ENCODE measurements at places on chromosomes 2 and 18.

DNA sequence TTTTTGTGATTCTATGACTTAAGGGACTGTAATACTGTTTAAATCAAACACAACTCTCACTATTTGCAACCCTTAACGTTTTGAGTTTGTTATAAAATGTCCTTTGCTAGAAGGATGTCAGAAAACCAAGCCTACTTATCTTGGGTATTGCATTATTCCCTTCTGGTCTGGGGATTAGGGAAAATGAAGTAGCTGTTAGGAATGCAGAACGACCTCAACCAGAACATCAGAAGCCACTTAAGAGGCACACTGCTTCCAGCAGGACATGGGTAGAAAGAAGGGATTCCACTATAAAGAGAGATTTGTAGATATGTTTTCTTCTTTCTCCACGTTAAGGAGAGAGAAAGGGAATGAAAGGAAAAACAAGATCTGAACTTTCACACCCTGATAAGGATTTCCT, 101.2 kb downstream of the SETBP1 start:
- no peak overlapping the region for H3K4me3 ChIP-seq
- no peak for DNase-seq
- H3K27ac ChIP-seq = no peak overlapping the region
- H3K36me3 ChIP-seq = no peaks in the 10 kb centered on the region
- H3K4me1 ChIP-seq = peaks cover 33% of the 10 kb centered on the region
- H3K27me3 ChIP-seq = no peaks in the 10 kb centered on the region

DNA sequence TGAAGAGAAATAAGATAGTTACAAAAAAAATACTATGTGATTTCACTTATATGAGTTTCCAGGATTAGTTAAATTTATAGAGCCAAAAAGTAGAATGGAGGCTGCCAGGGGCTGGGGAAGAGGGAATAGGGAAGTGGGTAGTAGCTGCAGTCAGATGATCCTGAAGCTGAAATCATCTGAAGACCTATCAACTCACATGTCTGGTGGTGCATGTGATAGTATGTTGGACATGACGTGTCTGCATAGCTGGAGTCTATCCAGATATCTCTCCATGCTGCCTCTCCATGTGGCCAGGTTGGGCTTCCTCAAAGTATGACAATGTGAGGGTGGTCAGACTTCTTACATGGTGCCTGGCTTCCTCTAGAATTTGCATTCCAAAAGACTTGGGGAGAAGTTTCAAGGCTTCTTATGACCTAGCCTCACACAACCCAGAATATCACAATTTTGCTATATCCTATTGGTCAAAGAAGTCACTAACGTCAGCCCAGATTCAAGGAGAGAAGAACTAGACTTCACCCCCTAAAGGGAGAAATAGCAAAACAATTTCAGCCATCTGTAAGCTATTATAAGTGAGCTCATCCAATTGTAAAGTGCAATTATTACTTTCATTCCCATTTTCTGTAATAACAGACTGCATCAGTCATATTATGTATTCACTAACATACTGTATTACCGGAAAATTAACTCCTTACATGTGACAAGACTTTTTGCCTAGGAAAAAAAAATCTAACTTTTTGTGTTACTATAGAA, 14.0 kb upstream of the ZNF396 start:
- H3K4me3 ChIP-seq = no peak overlapping the region
- H3K27me3 ChIP-seq = no peaks in the 10 kb centered on the region
- H3K4me1 ChIP-seq = no peaks in the 10 kb centered on the region
- DNase-seq = no peak
- no peak overlapping the region for H3K27ac ChIP-seq

GRCh38 chr2:88770016-88770415, 78.5 kb downstream of the RPIA start:
- H3K4me1 ChIP-seq = peaks cover 9% of the 10 kb centered on the region
- no peak for DNase-seq
- H3K4me3 ChIP-seq = no peak overlapping the region
- no peaks in the 10 kb centered on the region for H3K36me3 ChIP-seq
- peaks cover 22% of the 10 kb centered on the region for H3K27me3 ChIP-seq

GRCh38 chr2:202104286-202104870, 31.3 kb downstream of the KIAA2012 start:
- no peaks in the 10 kb centered on the region for H3K36me3 ChIP-seq
- no peak overlapping the region for H3K27ac ChIP-seq
- H3K4me1 ChIP-seq = peaks cover 6% of the 10 kb centered on the region

- H3K27ac ChIP-seq = no peak overlapping the region
- H3K27me3 ChIP-seq = no peaks in the 10 kb centered on the region
- no peaks in the 10 kb centered on the region for H3K36me3 ChIP-seq
- H3K4me1 ChIP-seq = peaks cover 9% of the 10 kb centered on the region
- no peak for DNase-seq
Measured at GRCh38 chr2:179824961-179825360, 36.5 kb downstream of the ZNF385B start.

Data from esophagus muscularis mucosa (tissue), 4 donors.